ENCODE measurements at places on chromosomes 16 and 17. TPM values are rescaled to one million over a fixed set of nuclear protein-coding genes. Genes with fewer than 3 reads are reported as not detected.

Gene RAMP2
- total RNA-seq, result 4.4 TPM

Gene EFCAB5
- 1.1 TPM for total RNA-seq

Gene KRTAP4-6
- not detected for total RNA-seq

Gene CCL8
- 0.16 TPM for total RNA-seq

Gene MGAT5B
- total RNA-seq, result 0.50 TPM

Gene SHCBP1
- total RNA-seq, result 17.8 TPM

Gene KCNJ2
- total RNA-seq, result 15.1 TPM

Gene HASPIN
- 7.4 TPM for total RNA-seq

Gene RASD1
- 10.0 TPM for total RNA-seq

Gene ASB16
- total RNA-seq, result not detected

Gene CD68
- 0.65 TPM for total RNA-seq

Gene GNGT2
- total RNA-seq, result 0.50 TPM

Gene KRT33A
- not detected for total RNA-seq

Gene ABR
- 34.2 TPM for total RNA-seq

Gene SALL1
- not detected for total RNA-seq

Gene HCFC1R1
- 3.8 TPM for total RNA-seq

Gene PRSS27
- total RNA-seq, result 0.19 TPM

Gene IL32
- total RNA-seq, result 319 TPM

Gene KARS1
- 141 TPM for total RNA-seq

Gene RMI2
- total RNA-seq, result 5.3 TPM

Gene PSME3
- total RNA-seq, result 87.4 TPM

Gene CAVIN1
- total RNA-seq, result 719 TPM

Gene KRTAP3-2
- total RNA-seq, result not detected

Gene LITAFD
- not detected for total RNA-seq

Gene CTRB2
- not detected for total RNA-seq
